ENCODE measurements at places on chromosomes 5 and 9.
A peak's percentile ranks its signal among the peaks of the same experiment; 100 is the strongest.

GRCh38 chr9:135103001-135103446 lies 15.6 kb downstream of the OLFM1 start:
- DNase-seq, result no peak

DNA sequence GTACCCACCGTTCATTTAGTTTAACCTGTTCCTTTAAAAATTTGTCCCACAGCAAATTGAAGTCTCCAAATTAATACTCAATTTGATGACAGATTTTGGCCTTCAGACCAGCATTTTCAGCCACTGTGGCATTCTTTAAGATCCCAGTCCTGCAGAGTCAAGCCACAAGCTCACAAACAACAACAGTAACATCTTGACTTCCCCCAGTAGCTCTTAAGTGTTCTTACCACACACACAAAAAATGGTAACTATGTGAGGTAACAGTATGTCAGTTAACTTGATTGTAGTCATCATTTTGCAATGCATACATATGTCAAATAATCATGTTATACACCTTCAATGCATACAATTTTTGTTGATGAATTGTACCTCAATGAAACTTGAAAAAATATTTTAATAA lies 247.9 kb downstream of the LURAP1L start:
- no peak for DNase-seq

- no peak for DNase-seq
Observed at GRCh38 chr5:83767409-83767992, 46.8 kb upstream of the HAPLN1 start.

- DNase-seq, result no peak
Observed at GRCh38 chr5:5304361-5305020, 118.0 kb upstream of the ICE1 start.

DNA sequence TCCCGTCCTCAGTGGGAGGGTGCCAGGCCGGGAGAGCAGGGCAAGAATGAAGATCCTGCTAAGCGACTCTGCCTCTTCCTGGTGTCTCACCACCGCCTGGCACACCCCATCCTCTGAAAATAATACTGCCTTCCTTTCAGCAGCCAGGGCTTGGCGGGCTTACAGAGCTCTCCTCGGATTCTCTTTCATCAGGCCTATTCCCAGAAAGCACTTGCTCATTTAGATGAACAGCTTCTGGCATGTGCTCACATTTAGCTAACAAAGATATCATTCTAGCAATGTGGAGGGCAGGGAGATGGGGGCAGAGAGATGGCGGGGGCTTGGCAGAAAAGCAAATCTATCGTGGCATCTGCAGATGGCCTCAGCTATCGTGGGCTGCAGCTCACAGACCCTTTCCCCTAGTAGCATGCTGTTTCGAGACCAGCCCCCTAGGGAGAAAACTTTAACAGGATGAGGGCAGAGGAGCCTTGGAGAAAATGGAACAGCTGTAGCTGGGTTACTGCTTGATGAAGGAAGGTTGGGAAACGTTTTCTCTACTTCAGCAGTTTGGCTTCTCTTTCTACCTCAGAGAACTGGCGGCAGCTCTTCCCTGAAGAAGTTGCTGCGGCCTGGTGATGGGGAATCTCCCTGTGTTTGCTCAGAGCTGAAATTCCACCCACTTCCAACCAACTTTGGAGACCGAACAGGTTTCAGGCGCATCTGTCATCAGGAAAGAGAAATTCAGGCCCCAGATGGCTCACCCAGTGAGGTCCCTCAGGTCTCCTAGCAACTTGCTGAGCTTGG lies 102.1 kb downstream of the TMEM174 start:
- no peak for DNase-seq

GRCh38 chr9:22208846-22209585 lies 199.9 kb upstream of the CDKN2B start:
- DNase-seq, result no peak

DNA sequence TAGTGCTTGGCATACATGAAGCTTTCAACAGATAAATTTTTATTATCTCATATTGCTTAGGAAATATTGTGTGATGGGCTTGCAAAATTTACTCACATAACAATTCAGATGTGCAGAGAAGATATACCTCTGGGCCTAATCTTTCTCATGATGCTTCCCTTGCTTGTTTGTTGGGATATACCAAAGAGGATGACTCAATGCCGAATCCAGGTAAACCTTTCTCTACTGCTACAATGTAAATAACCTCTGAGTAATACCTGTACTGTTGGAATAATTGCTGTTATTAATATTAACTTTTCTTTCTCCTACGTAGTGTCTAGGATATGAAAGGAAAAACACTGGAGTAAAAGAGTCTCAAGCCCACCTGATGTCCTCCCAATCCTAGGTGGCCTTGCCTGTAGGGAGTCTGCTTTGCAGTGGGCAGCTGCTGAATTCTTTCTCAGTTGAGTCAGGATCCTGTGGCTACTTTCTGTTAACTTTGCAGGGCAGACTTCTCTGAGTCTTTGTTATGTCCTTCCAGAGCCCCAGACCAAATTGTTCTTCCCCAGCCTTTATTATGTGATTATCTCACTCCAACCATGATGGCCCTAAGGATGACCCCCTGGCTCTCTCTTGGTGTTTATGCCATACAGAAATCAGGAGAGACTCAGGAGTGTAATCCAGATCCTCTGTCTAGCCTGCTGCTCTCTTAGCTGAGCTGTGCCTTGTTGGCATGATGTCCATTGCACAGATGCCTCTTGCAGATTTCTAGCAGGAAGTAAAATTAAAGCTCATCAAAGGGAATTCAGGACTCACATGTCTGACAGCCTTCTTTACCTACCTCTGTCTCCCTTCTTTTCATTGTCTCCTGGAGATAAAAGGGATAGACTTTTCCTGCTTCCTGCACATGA lies 208.1 kb downstream of the SNX18 start:
- no peak for DNase-seq

DNA sequence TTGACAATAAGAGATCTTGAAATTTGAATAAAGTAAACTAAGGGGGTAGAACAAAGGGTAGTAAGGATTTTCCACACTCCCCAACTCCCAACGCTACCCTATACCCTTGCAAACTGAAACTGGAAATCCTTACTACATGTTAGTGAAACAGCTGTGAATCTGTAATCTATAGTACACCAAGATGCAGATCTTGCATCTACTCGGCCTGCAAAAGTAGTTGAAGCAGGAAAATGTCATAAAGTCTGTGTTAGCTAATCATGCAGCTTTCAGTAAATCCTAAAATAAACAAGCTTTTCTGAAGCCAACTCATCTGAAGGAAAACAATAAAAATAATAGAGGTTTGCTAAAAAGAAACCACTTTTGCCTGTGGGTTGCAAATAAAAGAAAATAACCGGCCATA lies 1242.0 kb upstream of the ACO1 start:
- no peak for DNase-seq

- no peak for DNase-seq
Observed at GRCh38 chr9:75707191-75707590, 183.3 kb upstream of the PCSK5 start.

DNA sequence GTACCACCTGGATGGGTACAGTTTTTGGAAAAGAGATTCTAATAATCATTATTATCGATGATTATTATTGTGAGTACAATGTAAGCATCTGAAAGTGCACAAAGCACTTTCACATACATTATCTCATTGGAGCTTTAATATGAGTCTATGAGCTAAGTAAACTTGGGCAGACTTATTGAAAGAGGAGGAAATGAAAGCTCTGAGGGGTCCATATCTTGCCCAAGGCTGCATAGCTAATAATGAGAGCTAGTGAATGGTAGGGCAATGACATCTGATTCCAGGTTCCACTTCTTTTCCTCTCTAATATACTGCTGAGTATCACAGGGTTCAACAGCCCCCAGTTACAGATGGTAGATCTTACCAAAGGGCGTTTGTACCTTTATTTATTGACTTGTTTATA lies 26.1 kb downstream of the TIMD4 start:
- DNase-seq, result no peak

- DNase-seq, result no peak
Observed at GRCh38 chr9:125400725-125401716, 139.4 kb downstream of the GAPVD1 start.

DNA sequence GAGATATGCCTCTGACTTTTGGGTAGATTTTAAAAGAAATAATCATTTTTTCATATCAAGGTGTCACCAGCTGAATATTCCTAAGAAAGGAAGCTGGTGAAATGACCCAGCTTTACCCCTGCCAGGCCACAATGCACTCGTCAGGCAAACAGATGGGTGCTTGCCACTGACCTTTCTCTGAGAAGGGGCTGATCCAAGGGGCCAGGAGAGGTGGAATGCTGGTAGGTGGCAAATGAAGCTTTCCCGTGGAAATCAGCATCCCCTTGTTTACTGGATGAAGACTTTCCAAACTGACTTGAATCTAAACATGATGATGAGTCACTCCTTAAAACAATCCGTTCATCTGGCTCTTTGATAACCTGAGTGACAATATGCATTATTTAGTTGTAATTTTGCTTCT lies 44.3 kb upstream of the PLPP6 start:
- no peak for DNase-seq

DNA sequence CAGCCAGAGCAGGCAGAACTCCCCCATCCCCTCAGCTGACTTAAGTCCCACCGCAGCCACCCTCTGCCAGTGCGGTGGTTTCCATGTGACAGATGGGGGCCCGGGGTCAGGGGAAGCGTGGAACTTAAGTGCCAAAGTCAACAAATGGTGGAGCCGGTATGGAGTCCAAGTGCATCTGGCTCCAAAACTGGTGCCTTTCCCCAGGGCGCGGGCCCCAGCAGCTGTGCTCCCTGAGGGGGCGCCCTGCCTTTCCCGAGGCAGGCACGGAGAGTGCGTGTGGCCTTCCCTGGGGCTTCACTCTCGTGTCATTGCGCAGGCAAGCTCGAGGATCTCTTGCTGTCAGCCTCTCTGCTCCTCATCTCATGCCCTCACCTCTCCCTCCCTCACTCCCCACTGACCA lies 33.8 kb downstream of the SLC46A2 start:
- no peak for DNase-seq

- no peak for DNase-seq
Observed at GRCh38 chr9:71897577-71897976, 13.4 kb downstream of the ABHD17B start.

DNA sequence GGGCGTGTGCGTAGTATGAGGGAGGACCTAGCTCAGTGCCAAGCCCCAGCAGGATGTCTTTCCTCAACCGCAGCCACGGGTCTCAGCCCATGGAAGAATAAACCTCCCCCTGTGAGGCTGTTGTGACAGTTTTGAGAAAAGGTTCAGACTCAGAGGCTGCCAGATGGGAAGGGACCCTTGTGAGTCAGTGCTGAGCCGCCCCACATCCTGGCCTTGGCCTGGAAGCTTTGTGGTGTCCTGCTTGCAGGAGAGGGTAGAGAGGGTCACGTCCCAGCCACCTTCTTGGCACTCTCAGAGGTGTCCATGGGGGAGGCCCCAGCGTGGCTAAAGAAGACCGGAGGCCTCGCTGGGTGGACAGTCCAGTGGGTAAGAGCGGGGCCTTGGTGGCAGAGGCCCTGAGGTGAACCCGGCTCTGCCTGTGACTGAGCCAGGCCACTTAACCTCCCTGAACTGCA lies 2.8 kb downstream of the GRHPR start:
- DNase-seq, result peak; percentile 45

GRCh38 chr5:174520420-174521396 lies 203.7 kb upstream of the MSX2 start:
- no peak for DNase-seq

DNA sequence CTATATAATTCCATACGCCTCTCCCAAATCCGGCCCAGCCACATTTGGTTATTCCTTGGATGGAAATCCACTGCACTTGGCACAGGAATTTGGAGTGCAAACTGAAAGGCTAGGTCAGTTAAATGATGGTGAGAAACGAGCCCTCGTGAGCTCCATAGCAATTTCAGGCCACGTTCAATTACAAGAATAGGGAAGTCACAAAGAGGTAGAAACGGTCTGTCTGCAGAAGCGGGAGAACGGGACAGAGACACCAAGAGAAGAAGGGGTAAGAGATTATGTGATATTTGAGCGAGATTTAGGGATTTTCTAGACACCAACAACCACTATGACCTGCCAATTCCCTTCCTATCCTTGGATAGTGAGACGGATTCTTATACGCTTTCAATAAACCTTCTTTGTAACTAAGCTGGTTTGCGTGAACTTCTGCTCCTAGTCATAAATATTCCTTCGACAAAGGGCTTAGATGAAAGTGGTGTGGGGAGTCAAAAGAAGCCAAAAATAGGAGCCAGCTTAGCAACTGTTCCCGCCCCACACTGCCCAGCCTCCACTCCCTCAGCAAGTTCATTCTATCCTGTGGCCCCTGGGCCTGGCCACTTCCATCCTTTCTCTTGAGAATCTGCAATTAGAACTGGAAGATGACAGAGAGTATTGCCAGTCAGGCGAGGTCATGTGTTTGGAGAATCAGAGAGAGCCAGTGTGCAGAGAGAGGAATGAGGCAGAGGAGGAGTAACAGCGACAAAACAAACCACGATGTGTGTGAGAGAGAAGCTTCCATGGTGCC lies 118.4 kb downstream of the ZNF608 start:
- DNase-seq, result no peak

GRCh38 chr5:21802100-21802499 lies 1051.0 kb downstream of the CDH12 start:
- DNase-seq, result no peak

GRCh38 chr5:9894571-9895301 lies 264.6 kb upstream of the TAS2R1 start:
- no peak for DNase-seq

- DNase-seq, result peak; percentile 92
Observed at GRCh38 chr9:75001719-75002421, 26.2 kb downstream of the CARNMT1 start.

GRCh38 chr5:50744776-50745175 lies 78.3 kb downstream of the PARP8 start:
- peak; percentile 1 for DNase-seq

- peak; percentile 24 for DNase-seq
Observed at GRCh38 chr9:83920469-83920926, 734 bp downstream of the KIF27 start.

- DNase-seq, result no peak
Observed at GRCh38 chr9:84670138-84671041, 861 bp downstream of the NTRK2 start.

DNA sequence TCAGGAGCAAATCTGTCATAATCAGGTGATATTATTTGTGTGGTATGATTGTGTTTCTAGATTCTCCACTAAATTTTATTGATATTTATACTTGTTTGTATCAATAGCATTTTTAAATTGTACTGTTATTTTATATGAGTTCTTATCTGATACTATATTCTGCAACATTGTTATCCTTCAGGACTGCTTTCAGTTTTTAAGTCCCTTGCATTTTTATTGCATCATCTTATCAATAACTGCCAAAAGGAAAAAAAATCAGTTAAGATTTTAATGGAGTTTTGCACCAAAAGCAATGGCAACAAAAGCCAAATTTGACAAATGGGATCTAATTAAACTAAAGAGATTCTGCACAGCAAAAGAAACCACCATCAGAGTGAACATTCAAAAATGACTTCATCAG lies 741.3 kb upstream of the CTNND2 start:
- no peak for DNase-seq

- DNase-seq, result no peak
Observed at GRCh38 chr5:181044662-181045305, 4.7 kb downstream of the BTNL9 start.
